SK-N-SH (cell line): ENCODE measurements at places on chromosomes 2 and 18. TPM values are rescaled to one million over a fixed set of nuclear protein-coding genes. Genes with fewer than 3 reads are reported as not detected.

DHRS9 gene
- not detected in 2 replicates for polyA plus RNA-seq

EIPR1 gene
- polyA plus RNA-seq: 85.9 and 103 TPM in 2 replicates

ABCG5 gene
- polyA plus RNA-seq: not detected in 2 replicates

RTP5 gene
- not detected in 2 replicates for polyA plus RNA-seq

REL gene
- 0.59 and 0.96 TPM in 2 replicates for polyA plus RNA-seq

APOB gene
- not detected in 2 replicates for polyA plus RNA-seq

ERMN gene
- polyA plus RNA-seq: not detected in 2 replicates

GPR45 gene
- polyA plus RNA-seq: not detected in 2 replicates

ZNF892 gene
- 1.4 TPM in 2 replicates for polyA plus RNA-seq

OTOS gene
- not detected in 2 replicates for polyA plus RNA-seq

MAPK4 gene
- 0.02 TPM in 2 replicates for polyA plus RNA-seq

TANK gene
- 23.4 and 25.7 TPM in 2 replicates for polyA plus RNA-seq

SERPINB12 gene
- polyA plus RNA-seq: not detected in 2 replicates

DNA sequence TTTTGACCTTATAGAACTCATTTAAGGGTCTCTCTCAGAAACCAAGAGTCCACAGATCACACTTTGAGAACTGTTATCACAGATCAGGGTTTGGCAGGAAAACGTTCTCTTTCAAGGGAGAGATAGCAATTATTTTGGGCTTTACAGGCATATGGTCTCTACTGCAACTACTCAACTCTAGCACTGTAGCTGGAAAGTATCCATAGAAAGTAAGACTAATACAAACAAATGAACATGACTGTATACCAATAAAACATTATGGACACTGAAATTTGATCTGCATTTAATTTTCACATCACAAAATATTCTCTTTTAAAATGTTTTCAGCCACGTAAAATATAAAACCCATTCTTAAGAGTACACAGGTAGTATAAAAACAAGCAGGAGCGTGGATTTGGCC lies 100.5 kb downstream of the TRIP12 start:
- no peaks in the 10 kb centered on the region for H3K27me3 ChIP-seq
- H3K4me1 ChIP-seq: peaks cover 5% of the 10 kb centered on the region; the same call in 1 of the 2 replicates
- no peak overlapping the region for H3K27ac ChIP-seq

DNA sequence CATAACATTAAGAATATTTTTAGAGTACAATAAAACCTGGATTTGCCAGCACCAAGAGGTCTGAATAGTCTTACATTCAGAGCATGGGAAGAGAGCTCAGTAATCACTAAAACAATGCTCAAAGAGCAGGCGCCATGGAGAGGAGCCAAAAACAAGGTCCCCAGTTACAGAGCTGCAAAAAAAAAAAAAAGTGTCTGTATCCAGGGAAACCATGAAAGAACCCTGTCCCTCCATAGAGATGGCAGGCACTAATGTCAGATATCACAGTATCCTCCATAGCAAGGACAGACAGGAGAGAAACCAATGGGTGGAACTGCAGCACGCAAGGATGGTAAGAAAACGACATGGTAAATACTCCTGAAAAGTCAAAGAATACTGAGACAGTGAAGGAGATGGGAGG lies 19.5 kb downstream of the FBXO15 start:
- H3K4me1 ChIP-seq: no peaks in the 10 kb centered on the region
- H3K36me3 ChIP-seq: no peaks in the 10 kb centered on the region
- no peak overlapping the region for H3K27ac ChIP-seq
- H3K4me3 ChIP-seq: no peak overlapping the region
- DNase-seq: no peak

GRCh38 chr18:28514699-28515098 lies 337.8 kb upstream of the CDH2 start:
- H3K4me1 ChIP-seq: peaks cover 2% of the 10 kb centered on the region
- H3K27me3 ChIP-seq: no peaks in the 10 kb centered on the region
- no peak overlapping the region for H3K4me3 ChIP-seq
- no peaks in the 10 kb centered on the region for H3K36me3 ChIP-seq
- no peak overlapping the region for H3K27ac ChIP-seq
- no peak for DNase-seq

- no peaks in the 10 kb centered on the region for H3K27me3 ChIP-seq
- peak overlapping the region; percentile 32; the same call in 1 of the 2 replicates for H3K27ac ChIP-seq
- no peaks in the 10 kb centered on the region; the same call in 1 of the 2 replicates for H3K4me1 ChIP-seq
- H3K4me3 ChIP-seq: no peak overlapping the region
- DNase-seq: no peak
- H3K36me3 ChIP-seq: no peaks in the 10 kb centered on the region
Measured at GRCh38 chr18:60279391-60279790, 93.2 kb downstream of the MC4R start.

GRCh38 chr2:36468463-36469105 lies 113.0 kb downstream of the CRIM1 start:
- H3K4me3 ChIP-seq: no peak overlapping the region
- no peaks in the 10 kb centered on the region for H3K27me3 ChIP-seq
- peaks cover 78% of the 10 kb centered on the region for H3K36me3 ChIP-seq
- no peaks in the 10 kb centered on the region; the same call in 1 of the 2 replicates for H3K4me1 ChIP-seq
- DNase-seq: no peak

DNA sequence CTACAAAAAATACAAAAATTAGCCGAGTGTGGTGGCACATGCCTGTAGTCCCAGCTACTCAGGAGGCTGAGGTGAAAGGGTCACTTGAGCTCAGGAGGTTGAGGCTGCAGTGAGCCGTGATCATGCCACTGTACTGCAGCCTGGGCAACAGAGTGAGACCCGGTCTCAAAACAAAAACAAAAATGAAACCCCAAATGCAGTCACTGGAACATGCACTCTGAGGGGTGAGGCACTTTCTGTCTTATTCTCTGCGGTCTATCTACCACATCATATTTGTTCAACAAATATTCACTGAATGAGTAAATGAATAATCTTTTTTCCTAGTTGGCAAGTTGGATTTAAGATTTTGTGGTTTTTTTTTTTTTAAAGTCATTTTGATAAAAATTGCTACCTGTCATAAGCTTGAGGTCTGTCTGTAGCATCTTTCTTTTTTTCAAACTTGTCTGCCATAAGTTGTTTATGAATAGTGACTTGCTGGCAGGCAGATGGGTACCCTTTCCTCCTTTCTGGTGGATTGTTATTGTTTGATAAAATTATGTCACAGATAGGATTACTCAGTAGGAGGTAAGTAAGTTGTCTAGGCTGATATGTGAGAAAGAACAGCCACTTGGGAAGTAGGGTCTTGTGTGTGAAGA lies 11.8 kb downstream of the CHRNA1 start:
- H3K27me3 ChIP-seq: no peaks in the 10 kb centered on the region
- DNase-seq: no peak
- H3K27ac ChIP-seq: no peak overlapping the region
- no peaks in the 10 kb centered on the region for H3K36me3 ChIP-seq
- H3K4me3 ChIP-seq: no peak overlapping the region

DNA sequence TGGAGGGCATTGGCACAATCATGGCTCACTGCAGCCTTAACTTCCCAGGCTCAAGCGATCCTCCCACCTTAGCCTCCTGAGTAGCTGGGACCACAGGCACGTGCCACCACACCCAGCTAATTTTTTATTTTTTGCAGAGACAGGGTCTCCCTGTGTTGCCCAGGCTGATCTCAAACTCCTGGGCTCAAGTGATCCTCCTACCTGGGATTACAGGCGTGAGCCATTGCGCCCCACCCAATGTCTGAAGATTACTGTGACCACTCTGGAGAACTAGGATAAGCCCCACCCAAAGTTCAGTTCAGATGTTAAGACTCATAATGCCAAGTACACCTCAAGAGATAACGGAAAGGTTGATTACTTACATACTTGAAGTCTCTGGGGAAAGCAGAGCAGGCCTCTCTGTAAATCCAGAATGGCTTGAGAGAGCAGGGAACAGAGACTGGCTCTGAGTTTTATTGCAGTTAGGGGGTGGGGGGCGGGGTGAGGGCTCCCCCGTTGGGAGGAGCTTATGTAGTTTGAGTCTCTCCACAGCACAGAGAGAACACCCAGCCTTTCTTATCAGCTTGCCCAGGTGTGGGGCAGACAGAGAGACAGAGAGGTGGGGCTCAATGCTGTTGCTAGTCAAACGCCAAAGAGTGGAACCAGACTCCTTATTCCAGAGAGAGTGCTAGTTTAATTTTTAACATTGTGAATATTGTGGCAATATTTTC lies 26.5 kb upstream of the ERICH2 start:
- peaks cover 15% of the 10 kb centered on the region; the same call in 1 of the 2 replicates for H3K27me3 ChIP-seq
- H3K36me3 ChIP-seq: no peaks in the 10 kb centered on the region
- H3K27ac ChIP-seq: no peak overlapping the region
- no peak overlapping the region for H3K4me3 ChIP-seq

GRCh38 chr2:74147727-74148456 lies at the start of gene BOLA3:
BOLA3 (minus strand) TSS chr2:74147912; CDS start chr2:74147874, 38 bp downstream.
- DNase-seq: peak; percentile 99
- H3K27me3 ChIP-seq: no peaks in the 10 kb centered on the region
- peak within 1 kb of the TSS; percentile 81 for H3K27ac ChIP-seq
- peaks cover 22% of the 10 kb centered on the region; the same call in 1 of the 2 replicates for H3K4me1 ChIP-seq
- peak within 1 kb of the TSS; percentile 93 for H3K4me3 ChIP-seq

DNA sequence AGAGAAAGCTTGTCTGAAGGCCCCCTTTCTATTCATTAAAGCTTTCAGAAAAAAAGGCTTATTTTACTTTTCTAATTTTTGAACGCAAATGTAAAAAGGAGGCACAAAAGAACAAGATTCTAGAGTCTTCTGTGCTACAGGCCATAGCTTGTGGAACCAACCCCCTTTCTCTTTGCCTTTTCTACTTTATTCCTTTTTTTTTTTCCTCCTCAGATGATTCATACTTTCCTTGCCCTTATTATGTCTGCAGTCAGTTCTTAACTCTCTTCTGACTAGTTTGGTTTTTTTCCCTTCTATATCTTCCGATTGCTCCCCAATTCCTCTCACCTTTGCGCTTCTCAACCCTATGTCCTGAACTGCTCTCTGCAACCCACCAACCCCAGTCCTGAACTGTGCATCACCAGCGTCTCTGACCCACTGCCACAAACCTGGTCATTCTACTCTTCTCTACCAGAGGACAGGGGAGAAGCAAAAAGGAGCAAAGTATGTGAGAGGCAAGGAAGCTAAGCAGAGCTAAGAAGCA lies 56.9 kb upstream of the WIPF1 start:
- no peak for DNase-seq
- H3K4me1 ChIP-seq: 0 out of 2 replicates have a peak, but pooled peaks cover 8% of the 10 kb centered on the region
- H3K27ac ChIP-seq: peak overlapping the region; percentile 34

DNA sequence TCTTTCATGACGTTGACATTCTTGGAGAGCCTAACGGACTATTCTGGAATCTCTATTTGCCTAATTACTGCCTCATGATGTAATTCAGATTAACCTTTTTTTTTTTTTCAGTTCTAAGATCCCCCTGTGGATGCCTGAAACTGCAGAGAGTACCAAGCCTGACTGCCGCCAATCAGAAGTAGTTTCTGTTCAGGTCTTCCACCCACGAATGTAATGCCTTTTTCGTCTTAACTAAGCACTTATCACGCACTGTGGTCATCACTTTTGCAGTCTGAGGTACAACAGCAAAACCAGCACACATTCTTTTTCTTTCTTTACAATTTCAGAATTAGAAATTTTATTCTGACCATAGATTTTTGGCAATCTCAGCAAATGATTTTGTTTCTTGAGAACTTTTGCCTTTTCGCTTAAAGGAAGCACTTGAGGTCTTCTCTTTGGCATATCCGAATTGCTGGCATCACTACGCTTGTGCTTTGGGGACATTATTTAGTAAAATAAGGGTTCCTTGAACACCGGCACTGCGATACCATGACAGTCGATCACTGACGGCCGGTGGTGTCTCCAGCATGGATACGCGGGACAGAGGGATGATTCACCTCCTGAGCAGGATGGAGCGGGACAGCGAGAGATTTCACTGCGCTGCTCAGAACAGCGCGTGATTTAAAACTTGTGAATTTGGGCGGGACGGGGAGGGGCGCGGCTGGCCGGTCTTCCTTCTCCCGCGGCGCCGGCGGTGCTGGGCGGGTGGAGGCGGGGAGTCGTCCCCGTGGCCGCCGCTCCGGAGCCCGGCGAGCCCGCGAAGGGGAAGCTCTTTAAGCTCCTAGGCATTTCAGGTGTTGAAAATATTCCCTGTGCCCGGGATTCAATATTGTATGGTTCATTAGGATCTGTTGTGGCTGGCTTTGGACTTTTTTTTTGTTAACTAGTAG lies 32.0 kb upstream of the GPR55 start:
- peak overlapping the region; percentile 67 for H3K4me3 ChIP-seq
- no peak overlapping the region for H3K27ac ChIP-seq
- H3K27me3 ChIP-seq: no peaks in the 10 kb centered on the region; the same call in 1 of the 2 replicates
- H3K4me1 ChIP-seq: peaks cover 2% of the 10 kb centered on the region
- no peaks in the 10 kb centered on the region for H3K36me3 ChIP-seq
- DNase-seq: peak; percentile 84

- no peak for DNase-seq
- H3K27ac ChIP-seq: no peak overlapping the region
- no peaks in the 10 kb centered on the region for H3K4me1 ChIP-seq
- H3K27me3 ChIP-seq: no peaks in the 10 kb centered on the region
- no peak overlapping the region for H3K4me3 ChIP-seq
- no peaks in the 10 kb centered on the region for H3K36me3 ChIP-seq
Measured at GRCh38 chr2:152907046-152907445, 188.6 kb downstream of the ARL6IP6 start.

DNA sequence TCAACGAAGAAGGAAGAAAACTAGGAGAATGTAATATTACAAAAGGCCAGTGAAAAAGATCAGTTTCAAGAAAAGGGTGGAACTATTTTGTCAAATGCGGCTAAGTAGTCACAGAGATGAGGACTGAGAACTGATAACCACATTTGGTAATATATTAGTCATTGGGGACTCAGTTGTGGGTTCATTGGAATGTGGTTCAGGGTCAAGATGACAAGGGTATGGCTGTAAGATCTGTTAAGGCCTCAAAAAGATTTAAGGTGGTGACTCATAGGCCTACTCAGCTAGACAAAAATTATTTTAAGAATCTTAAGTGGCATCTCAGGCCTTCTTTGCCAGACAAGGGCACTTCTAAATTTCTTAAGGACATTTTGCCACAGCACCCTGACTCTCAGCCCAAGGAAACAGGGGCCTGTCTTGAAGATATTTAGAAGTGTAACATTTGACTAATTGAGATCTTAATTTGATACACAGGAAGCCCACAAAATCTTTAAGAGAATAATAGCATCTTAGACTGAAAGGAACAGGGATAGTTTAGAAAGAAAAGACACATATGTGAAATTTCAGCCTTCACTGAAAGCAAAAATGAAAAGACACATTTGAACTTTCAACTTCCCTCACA lies 81.3 kb downstream of the STRADB start:
- no peak overlapping the region for H3K27ac ChIP-seq
- H3K36me3 ChIP-seq: peaks cover 5% of the 10 kb centered on the region
- DNase-seq: no peak
- H3K4me1 ChIP-seq: no peaks in the 10 kb centered on the region
- H3K4me3 ChIP-seq: no peak overlapping the region

DNA sequence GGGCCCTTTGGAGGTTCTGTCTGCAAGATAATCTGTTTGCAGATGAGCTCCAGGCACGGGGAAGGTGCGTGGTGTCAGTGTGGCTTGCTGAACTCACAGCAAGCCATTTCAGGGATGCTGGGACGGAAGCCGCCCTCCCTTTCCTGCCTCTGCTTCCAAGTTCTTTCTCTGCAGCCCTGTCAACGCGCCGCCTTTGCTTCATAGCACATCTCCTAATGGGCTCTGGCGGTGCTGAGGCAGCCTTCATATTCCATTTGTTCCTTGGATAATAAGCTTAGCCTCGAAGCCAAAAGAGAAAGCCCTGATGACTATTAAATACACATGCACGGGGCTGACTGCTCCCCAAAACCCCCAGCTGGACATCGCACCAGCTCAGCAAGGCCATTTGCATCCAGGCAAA lies 81.7 kb upstream of the TAF1B start:
- no peak overlapping the region for H3K4me3 ChIP-seq
- no peak overlapping the region for H3K27ac ChIP-seq
